ENCODE measurements at places on chromosomes 3 and 15.

DNA sequence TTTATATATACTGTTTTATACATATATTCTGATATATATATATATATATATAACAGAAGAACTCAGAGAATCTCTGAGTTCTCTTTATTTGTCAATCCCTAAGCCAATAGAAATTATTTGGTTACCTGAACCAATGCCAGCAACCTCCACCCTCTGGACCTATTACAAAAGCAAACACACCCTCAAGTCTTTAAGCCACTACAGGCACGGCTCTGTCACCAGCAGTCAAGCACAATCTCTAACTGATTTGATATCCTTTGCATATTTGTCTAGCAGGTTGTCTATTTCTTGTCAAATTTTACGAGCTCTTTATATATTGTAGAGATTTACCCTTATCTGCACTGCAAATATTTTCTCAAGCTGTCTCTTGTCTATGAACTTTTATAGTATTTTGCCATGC lies 66.6 kb upstream of the TOPAZ1 start:
- DNase-seq, result no peak

- DNase-seq, result no peak
Observed at GRCh38 chr15:60418096-60418495, 20.3 kb upstream of the ANXA2 start.

DNA sequence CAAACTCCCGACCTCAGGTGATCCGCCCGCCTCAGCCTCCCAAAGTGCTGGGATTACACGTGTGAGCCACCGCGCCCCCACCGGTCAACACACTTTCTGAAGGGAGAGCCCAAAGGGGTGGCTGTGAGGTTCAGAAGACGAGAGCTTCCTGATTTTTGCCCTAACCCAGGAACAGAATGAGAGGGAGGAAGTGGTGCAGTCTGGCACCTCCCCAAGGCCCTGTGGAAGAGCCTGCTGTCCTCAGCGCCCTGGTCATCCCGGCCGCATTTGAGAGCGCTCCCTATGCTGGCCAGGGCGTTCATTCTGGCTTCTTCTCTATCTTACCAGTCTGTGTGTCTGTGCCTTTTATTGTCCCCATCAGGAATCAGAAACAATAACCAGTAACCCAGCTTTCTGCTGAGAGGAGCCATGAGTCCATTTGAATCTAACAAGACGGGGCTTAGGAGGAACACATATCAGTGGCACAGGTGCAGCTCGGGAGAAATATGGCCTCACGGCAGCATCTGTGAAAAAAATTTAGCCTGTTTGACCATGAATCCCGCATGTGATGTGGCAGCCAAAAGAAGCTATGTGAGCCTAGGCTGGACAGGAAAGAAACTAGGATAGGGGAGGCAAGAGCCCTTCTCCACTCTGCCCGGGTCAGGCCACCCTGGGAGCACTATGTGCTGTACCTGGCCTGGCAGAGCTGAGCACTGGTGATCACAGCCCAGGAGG lies 12.9 kb downstream of the BDH1 start:
- DNase-seq, result no peak

GRCh38 chr15:89649013-89649625 lies 6.1 kb downstream of the KIF7 start:
- no peak for DNase-seq

DNA sequence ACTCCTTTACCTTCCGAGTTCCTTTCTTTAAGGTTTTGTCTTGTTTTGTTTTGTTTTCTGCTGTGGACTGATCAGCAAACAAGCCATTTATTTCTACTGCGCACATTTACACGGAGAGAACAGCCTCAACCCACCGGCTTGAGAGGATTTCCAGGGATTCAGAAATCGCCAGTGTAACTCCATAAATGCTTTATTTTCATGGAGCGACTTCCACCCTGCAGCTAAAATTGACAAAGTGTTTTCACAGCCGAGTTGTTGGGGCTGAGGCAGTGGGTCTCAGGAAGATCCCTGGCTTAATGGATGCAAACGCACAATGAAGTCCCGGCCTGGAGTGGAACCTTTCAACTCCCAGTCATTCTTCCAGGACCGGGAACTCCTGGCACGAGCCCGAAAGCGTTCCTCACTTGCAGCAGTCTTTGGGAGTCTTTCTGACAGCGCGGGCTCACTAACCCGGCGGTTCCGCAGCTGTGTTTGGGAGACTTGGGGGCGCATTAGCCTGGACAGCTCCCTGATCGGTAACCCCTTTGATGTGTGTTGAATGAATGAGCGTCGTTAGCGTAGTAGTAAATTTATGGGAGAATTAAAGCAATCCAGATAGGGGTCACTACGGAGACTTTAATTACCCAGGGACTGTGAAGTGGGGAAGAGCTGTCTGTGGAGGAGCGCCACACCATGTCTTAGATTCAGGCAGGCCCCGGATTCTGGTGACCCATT lies 785 bp upstream of the MYRIP start:
- no peak for DNase-seq

Measured in activated naive CD8-positive, alpha-beta T cell treated with anti-CD3 and anti-CD28 coated beads, Interleukin-2, amount 50 U/mL, for 24 hours (primary cell).